Central memory CD4-positive, alpha-beta T cell (primary cell): ENCODE measurements at places on chromosomes 16 and 17.

GRCh38 chr17:43680461-43680860 lies 18.7 kb upstream of the MEOX1 start:
- no peak for DNase-seq

GRCh38 chr16:68704232-68704867 lies 32.7 kb upstream of the CDH1 start:
- DNase-seq = peak; percentile 11

DNA sequence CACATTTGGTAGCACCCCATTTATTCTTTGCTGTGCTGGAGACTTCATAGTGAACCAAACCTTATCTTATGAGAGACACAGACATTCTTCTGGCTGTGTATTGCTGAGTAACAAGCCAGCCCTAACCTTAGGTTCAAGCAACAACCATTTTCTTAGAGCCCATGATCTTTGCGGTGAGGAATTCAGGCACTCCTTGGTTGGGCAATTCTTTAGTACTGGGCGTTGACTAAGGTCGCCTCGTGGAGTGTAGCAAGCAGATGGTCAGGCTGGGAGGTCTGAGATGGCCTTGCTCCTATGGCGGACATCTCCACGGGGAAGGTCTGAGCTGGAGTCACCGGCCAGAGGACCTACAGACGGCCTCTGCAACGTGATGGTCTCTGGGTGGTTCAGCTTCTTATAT lies 43.1 kb downstream of the ARSG start:
- DNase-seq = no peak

- no peak for DNase-seq
Observed at GRCh38 chr17:47210105-47210504, 957 bp downstream of the MYL4 start.

GRCh38 chr16:4314532-4315185 lies 1.2 kb upstream of the GLIS2 start:
- no peak for DNase-seq

GRCh38 chr17:73365906-73366623 lies 54.3 kb upstream of the CDC42EP4 start:
- no peak for DNase-seq

DNA sequence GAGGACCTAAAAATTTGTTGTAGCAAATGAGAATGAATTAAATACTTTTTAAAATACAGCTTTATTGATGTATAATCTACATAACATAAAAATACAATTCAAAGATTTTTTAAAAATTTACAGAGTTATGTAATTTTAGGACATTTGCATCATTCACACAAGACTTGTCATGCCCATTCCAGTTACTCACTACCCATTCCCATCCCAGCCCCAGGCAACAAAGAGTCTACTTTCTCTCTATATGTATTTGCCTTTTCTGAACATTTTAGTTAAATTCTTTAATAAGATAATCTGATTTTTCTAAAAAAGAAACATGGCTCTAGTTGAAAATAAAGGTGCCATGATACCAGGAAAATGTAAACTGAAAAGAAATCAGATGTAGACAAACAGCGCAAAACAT lies 354.2 kb downstream of the PMP22 start:
- no peak for DNase-seq

GRCh38 chr17:67281053-67281452 lies 36.1 kb upstream of the HELZ start:
- DNase-seq = no peak

- DNase-seq = no peak
Observed at GRCh38 chr16:14296663-14297062, 225.5 kb downstream of the MRTFB start.

DNA sequence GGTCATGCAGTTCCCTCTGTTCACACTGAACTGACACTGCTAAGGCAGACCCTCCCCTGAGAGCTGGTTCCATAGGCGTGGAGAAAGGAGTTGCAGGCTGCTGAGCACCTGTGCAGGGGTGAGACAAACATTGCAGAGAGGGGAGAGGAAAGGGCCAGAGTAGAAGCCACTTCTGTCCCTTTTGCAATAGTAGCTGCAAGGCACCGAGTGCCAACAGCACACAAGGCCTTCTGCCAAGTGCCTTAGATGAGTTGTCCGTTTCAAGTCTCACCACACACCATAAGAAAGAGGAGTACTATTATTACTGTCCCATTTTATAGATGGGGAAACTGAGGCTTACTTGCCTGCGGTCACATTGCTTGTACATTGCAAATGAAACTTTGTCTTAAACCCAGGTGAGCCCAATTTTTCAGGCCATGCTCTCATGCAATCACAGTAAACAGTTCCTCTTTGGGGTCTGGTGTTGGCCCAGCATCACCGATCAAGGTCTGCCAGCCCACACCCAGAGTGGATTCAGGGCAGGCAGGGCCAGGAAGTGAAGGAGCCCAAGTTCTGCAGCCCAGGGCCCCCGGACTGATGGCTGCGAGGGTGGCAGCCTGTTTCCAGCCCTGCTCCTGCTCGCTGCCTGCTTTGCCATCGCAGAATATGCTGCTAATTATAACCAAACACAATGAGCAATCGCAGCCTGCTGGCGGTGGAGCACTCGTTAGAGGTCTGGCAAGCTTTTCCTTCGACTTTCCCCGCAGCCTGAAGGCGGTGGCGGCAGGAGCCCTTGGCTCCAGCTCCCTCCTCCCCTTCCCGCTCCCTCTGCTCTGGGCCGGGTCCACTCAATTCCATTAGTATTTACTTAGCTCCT lies 36.8 kb upstream of the DYNLL2 start:
- DNase-seq = no peak

DNA sequence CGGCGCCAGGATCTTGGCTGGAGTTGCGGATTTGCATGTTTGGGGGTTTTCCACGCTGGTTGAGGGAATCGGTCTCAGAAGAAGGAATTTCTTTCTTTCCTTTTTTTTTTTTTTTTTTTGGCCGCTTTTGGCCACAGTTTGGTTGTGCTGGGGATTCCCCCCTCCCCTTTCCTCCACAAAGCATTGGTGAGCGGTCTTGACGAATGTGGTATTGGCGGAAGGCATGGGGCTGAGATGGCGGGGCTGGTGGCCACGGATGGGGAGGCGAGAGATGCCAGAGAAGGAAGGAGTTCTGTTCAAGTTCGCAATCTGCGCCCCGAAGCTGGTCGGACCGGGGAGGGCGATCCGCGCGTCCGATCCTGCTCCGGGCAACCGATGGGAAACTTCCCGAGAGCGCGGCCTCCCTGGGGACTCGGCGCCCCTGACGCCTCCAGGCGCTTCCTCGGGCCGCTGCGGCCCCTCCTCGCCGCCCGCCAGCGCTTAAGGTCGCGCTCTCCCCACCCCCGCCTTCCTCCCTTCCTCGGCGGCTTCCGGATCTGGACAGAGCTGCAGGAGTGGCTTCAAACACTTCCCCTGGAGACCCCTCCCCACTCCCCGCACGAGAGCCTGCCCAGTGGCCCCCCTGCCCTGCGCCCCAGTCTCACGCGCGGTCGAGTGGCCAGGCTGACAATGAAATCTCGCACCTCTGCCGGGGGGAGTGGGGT lies 43.2 kb downstream of the RAI1 start:
- DNase-seq = no peak

GRCh38 chr17:50953831-50954601 lies 87.9 kb upstream of the TOB1 start:
- no peak for DNase-seq

DNA sequence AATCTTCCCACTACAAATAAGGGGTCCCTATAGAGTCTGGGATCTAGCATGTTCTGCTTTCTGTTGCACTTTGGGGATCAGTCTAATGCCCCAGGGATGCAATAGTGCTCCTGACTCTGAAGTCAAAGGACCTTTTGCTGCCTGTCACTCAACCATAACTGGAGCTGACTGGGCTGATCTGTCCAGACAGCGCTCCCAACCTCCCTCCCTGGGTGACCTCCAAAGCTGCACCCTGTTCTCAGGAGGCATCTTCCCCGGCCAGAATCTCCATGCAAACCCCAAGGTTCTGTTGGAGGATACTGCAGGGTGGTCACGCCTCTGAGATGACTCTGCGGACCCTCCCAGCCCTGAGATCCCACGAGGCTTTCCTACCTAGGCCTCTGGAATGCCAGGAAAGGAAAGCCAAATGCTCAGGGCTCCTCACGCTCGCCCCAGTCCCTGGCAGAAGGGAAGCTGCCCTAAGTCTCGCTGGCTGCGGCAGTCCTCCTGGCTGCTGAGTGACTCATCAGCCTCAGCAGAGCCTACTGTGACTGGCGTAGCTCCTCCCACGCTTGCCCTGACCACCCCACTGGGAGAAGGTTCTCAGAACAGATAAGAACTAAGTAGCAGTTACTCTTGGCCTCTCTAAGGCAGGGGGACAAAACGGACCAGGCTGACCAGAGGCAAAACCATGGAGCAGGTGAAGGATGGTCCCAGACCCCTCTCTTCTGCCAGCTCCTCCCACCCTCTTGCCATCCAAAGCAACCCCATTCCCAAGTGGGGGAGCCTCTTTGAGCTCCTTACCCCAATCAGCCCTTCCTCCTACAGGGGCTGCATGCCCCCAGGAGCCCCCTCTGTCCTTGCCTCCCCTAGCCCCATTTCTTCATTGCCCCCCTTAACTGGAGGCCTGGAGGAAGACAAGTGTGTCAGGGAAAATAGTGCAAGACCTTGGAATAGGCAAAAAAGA lies 124.1 kb upstream of the TNRC6C start:
- DNase-seq = no peak

GRCh38 chr16:69830534-69831211 lies 68.5 kb downstream of the WWP2 start:
- DNase-seq = no peak

DNA sequence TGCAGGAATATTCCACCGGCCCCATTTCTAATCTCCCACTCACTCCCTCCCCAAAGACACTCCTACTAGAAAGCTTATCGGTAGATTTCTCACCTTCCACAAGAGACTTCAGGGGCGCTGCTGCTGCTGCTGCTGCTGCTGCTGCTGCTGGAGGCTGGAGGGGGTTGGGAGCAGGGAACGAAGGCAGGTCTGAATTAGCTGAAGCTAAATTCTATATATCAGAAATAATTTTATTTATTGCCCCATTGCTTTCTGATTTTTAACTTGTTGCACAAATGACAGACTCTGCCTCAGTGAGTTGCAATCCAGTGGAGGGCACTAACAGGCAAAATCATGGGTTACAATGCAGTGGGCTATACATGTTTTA lies 25.8 kb upstream of the HLF start:
- no peak for DNase-seq

- peak; percentile 35 for DNase-seq
Observed at GRCh38 chr17:27471321-27472269, 15.3 kb downstream of the KSR1 start.

DNA sequence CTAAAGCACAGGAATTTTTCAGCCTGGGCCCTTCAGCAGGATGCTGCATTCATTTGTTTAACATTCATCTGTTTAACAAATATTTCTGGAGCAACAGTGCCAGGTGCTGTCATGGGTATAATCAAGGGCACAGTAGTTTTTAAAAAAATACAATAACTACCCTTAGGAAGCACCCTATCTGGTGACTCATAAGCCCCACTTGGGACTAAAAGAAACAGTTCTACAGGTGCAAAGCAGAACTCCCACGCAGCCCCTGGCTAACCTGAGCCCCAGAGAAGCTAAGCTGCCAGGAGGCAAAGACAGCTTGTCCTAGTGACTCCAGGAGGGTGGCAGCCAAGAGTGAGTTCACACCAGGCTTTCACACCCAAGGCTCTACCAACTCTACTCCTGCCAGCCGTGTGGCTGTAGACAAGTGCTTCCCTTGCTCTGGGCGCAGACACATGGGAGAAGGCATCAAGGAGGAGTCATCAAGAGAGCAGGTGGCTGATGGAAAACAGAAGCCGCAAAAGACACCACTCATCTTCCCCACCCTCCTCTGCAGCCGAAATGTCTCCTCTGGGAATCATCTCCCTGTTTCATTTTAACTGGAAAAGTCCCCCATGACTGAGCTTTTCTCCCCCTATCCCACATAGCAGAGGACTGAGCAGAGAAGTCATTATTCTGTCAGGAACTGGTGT lies 14.4 kb downstream of the CUEDC1 start:
- DNase-seq = no peak

DNA sequence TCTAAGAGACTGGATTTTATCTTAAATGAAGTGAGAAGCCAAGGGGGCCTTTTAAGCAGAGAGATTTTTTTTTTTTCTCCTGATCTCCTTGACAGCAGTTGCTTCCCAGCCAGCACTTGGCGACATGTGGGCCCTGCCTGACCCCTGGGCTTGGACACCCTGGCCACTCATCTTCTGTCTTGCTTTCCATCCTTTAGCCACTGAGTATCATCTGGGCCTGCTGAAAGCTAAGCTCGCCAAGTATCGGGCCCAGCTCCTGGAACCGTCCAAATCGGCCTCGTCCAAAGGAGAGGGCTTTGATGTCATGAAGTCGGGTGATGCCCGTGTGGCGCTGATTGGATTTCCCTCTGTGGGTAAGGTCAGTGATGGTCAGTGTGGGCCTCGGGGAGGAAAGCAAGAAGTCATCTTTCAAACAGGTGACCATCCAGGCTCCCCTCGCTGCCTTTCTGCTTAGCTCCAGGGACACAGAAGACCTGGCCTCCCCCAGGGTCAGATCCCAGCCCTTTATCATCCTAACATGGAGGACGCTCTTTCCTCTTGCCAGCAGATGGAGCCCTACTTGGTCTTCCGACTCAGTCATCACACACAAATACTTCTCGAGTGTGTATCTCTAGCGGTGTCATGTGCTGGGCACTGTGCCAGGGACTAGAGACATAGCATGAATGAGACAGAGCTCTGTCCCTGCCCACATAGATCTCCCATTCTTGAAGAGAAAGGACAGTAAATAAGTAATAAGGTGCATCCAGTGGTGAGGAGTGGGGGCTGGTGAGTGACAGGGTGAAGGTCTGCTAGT lies 6.1 kb downstream of the DRG2 start:
- DNase-seq = no peak

GRCh38 chr17:6712058-6712853 lies 913 bp downstream of the SLC13A5 start:
- no peak for DNase-seq

DNA sequence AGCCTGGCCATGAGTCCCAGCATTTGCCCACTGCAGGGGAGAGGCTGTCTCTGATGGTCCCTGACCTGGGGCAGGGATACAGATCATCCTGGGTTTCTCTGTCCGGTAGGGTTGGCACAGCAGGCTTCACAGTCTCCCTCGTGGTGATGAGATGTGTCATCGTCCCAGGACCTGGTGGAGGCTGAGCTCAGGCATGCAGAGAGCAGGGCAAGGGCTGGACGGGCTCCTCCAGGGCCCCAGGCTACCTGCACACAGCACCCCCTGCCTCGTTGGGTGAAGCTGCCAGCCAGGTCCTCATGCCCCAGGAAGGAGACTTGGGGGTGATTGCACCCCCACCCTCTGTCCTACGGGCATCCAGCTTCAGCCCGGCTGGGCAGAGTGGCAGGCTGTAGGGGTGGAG lies 155.8 kb upstream of the GSE1 start:
- no peak for DNase-seq

- DNase-seq = no peak
Observed at GRCh38 chr16:19123535-19124178, 9.9 kb downstream of the ITPRIPL2 start.

GRCh38 chr16:84407588-84408313 lies 39.4 kb downstream of the ATP2C2 start:
- no peak for DNase-seq

- DNase-seq = no peak
Observed at GRCh38 chr16:10883004-10883403, 6.0 kb downstream of the CIITA start.

GRCh38 chr16:69064124-69064763 lies 41.2 kb upstream of the HAS3 start:
- no peak for DNase-seq

GRCh38 chr16:11949527-11949926 lies 7.7 kb upstream of the NPIPB2 start:
- no peak for DNase-seq

- no peak for DNase-seq
Observed at GRCh38 chr17:46045639-46046038, 46.6 kb downstream of the STH start.
